Activated CD4-positive, alpha-beta T cell treated with anti-CD3 and anti-CD28 coated beads, Interleukin-2, amount 10 ng/mL, durations not matched to agents 7 days and 5 days (primary cell): ENCODE measurements at places on chromosomes 4 and X. TPM values are rescaled to one million over a fixed set of nuclear protein-coding genes. Genes with fewer than 3 reads are reported as not detected.

DNA sequence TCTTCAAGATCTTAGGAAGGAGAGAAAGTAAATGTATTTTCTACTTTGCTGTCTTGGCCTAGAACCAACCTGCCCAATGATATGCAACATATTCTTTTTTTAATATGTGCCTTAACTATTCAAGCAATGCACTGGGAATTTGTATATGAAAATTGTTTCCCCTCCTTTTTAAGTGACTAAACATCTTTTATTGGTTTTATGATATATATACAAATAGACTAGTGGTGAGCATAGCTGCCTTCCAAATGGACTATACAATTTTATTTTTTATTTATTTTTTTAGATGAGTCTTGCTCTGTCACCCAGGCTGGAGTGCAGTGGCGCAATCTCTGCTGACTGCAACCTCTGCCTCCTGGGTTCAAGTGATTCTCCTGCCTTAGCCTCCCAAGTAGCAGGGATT, 10.3 kb downstream of the NOCT start:
- peaks cover 4% of the 10 kb centered on the region for H3K36me3 ChIP-seq
- H3K27me3 ChIP-seq = no peaks in the 10 kb centered on the region
- no peak overlapping the region for H3K27ac ChIP-seq
- peaks cover 8% of the 10 kb centered on the region for H3K4me1 ChIP-seq
- no peak for DNase-seq

DNA sequence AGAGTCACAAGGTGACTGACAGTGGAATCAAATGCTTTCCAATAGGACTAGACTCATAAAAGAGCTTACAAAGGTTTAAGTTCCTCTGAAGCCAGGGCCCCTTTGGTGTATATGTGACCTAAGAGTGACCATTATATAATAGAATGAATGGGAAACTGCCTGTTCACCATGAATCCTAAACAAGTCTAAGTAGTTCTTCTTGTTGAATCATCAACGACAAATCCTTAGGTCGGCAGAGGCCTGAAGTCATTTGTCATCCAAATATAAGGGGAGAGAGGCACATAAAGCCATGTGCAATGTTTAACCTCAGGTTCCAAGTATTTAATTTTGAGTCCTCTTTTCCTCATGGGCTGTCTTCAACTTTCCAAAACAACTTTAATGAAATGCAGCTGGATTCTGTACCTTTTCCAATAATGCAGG, 122.4 kb downstream of the RASL11B start:
- no peaks in the 10 kb centered on the region for H3K27me3 ChIP-seq
- peaks cover 4% of the 10 kb centered on the region for H3K4me1 ChIP-seq
- H3K4me3 ChIP-seq = no peak overlapping the region
- no peak for DNase-seq
- no peak overlapping the region for H3K27ac ChIP-seq

DNA sequence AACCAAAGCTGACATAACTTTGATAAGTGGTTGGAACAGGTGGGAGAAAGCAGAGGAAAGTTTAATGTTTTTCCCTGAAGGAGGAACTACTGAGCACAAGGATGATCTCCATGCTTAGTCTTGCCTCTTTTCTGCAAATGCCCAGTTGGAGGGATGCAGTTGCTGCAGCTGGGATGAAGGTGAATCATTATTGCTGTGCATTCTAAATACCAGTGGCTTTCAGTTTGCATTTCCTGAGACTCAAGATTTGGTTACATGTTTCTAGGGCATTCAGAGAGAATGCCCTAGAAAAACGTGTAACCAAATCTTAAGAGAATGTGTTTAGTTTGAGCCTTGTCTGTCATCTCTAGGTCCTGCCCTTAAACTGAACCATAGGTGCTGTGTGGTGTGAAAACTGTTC, 42.2 kb downstream of the METTL14 start:
- no peak for DNase-seq
- no peaks in the 10 kb centered on the region for H3K27me3 ChIP-seq
- no peak overlapping the region for H3K4me3 ChIP-seq
- peaks cover 28% of the 10 kb centered on the region for H3K4me1 ChIP-seq

COX7B gene
- 298 TPM for total RNA-seq

DNA sequence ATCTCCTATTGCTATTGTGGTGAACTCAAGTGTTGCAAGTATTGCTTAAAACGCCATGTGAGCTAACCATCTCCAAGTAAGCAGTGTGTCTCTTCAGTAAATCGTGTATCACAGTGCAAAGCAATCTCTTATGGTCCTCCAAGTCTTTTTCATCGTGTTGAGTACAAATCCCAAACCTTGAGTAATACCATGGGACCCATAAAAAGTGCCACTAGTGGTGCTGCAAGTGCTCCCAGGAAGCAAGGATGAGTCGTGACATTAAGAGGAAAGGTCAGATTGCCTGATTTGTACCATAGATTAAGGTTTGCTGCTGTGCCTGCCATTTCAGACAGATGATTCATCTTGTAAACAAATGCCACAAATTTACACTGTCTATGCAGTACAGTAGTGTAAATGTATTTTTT, 66.9 kb upstream of the BMPR1B start:
- no peaks in the 10 kb centered on the region for H3K36me3 ChIP-seq
- H3K27ac ChIP-seq = no peak overlapping the region
- H3K4me1 ChIP-seq = no peaks in the 10 kb centered on the region
- H3K27me3 ChIP-seq = peaks cover 3% of the 10 kb centered on the region
- no peak for DNase-seq

HAND2 gene
- not detected for total RNA-seq

GRCh38 chr4:165921546-165921945, 48.5 kb downstream of the TLL1 start:
- H3K4me3 ChIP-seq = no peak overlapping the region
- DNase-seq = no peak
- H3K4me1 ChIP-seq = no peaks in the 10 kb centered on the region

DNA sequence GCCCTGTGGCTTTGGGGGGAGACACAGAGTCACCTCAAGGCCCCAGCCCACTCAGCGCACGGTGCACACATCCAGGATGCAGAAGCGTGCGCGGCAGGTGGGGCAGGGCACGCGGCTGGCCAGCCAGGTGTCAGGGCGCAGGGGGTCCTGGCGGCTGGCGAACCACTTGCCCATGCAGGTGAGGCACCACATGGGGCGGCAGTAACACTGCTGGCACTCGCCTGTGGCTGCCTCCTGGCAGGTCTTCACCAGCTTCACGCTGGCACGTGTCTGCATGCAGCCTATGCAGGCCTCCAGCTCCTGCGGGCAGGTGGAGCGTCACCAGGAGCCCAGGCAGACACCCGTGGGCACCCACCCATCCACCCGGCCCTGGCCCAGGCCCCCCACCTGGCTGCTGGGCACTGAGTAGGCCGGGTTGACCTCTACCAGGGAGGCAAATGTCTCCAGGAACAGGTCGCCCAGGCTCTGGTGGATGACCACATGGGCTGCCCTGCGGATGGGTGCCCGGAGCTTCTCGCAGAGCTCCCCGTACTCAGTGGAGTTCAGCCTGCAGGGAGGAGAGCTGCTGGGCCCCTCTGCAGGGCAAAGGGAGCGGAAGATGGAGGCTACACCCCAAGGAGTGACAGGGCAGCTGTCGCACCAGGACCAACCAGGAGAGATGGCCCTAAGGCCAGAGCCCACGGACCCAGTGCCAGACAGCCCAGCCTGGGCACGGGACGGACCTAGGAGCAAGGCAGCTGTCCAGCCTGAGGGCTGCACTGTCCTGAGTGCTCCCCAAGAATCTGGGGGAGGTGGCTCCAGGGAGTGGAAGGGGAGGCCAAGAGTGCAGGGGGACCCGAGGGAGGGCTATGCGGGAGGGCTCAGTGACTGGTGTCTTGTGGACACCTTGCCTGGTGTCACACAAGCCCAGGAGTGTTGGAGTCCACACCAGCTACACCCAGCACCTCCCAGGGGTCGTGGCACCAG, 3.7 kb downstream of the TMEM129 start:
- no peak overlapping the region for H3K4me3 ChIP-seq
- peaks cover 53% of the 10 kb centered on the region for H3K4me1 ChIP-seq
- no peak for DNase-seq
- H3K27me3 ChIP-seq = no peaks in the 10 kb centered on the region
- no peak overlapping the region for H3K27ac ChIP-seq

DNA sequence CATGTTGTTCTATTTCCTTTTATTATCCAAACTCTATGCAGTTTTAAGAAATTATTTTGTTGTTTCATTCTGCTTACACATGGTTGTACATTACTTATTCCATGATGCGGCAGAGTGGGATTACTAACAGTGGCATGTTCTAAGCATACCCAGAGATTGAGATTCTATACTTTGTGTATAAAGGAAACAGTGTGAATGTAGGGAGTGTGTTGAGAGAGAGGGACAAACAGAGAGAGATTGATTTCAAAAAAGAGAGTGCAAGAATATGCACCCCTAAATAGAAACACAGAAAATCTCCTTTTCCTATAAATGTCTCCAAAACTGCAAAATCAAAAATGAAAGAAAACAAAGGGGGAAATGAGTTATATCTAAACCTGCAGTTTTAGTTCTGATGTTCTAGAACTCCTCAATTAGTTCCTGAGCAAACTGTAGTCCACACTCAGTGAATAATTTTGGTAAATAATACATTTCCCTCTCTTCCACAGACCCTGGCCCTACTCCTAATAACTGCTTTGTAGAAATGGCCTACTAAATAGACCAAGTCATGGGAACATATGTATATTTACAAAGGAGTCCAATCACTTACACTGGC, 31.0 kb downstream of the SLC9B1 start:
- DNase-seq = no peak
- peaks cover 29% of the 10 kb centered on the region for H3K36me3 ChIP-seq
- peak overlapping the region; percentile 11 for H3K4me3 ChIP-seq
